ENCODE measurements at places on chromosomes 12 and 14.

GRCh38 chr14:90678420-90678819 is 137.8 kb downstream of the TTC7B start:
- DNase-seq: no peak

- no peak for DNase-seq
Measured at GRCh38 chr12:67966560-67966959, 22.7 kb upstream of the IFNG-AS1 start.

- no peak for DNase-seq
Measured at GRCh38 chr12:8816448-8817050, 5.9 kb upstream of the A2ML1 start.

- no peak for DNase-seq
Measured at GRCh38 chr14:61221906-61222305, 59.2 kb downstream of the TMEM30B start.

- DNase-seq: no peak
Measured at GRCh38 chr12:32669584-32669983, 9.5 kb upstream of the DNM1L start.

- DNase-seq: peak; percentile 40
Measured at GRCh38 chr14:22314183-22314820, 274.7 kb downstream of the DAD1 start.

- DNase-seq: no peak
Measured at GRCh38 chr12:4135919-4136605, 137.5 kb upstream of the CCND2 start.

DNA sequence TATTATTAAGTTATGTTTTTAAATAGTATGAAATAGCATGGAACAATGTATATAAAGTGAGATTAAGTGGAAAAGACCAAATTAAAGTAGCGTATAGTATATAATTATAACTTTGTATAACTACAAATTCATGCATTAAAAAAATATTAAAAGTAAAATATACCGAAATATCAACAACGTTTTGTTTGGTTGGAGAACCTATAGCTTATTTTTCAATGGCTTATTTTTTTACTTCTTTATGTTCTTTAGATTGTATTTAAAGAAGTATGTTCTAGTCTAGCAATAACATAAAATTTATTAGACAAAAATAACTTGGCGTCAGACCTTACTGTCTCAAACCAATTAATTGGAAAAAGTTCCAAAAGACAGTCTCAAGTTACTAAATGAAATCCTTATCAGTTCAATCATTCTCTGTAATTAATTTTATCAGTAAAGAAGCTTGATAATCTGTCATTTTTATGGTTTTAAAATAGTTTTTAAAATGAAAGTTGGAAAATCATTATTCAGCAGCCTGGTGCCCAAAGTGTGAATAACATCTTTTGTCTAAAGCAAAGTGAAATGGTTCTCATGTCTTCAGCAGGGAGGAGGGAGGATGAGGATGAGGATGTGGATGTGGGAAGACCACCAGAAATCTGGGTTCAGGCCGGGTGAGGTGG is 46.7 kb downstream of the IRAK3 start:
- DNase-seq: no peak

DNA sequence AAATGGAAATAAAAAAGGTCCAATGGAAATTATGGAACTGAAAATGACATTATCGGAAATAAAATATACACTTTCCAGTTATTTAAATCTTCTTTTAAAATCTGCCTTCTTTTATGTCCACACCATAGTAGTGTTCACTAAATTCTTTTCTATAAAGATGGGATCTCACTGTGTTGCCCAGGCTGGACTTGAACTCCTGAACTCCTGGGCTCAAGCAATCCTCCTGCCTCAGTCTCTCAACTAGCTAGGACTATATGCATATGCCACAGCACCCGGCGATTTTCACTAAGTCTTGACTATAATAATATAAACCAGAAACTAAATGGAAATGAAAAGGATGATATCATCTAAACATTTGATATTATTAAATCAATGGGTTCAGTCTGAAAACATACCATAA is 188.4 kb downstream of the MED13L start:
- DNase-seq: no peak

GRCh38 chr14:73463411-73463810 is 5.1 kb upstream of the NUMB start:
- no peak for DNase-seq

DNA sequence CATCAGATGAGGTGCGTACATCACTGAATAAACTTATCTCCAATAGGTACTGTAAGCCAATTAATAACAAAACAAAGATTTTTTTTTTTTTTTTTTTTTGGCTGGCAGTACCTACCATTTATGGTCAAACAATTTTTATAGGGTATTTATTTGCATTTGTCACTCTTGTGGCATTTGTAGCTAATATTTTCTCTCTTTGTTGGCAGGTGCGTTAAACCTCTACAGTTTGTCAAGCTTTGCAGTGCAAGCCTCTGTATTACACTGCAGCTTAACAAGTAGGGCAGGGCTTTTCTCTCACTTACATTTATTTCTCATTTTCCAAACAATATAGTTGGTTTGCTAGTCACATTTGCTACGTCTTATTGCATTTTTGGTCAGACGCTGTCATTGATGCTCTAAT is 12.3 kb downstream of the PRPF39 start:
- no peak for DNase-seq

- DNase-seq: no peak
Measured at GRCh38 chr14:59254911-59255545, 66.6 kb downstream of the DAAM1 start.

DNA sequence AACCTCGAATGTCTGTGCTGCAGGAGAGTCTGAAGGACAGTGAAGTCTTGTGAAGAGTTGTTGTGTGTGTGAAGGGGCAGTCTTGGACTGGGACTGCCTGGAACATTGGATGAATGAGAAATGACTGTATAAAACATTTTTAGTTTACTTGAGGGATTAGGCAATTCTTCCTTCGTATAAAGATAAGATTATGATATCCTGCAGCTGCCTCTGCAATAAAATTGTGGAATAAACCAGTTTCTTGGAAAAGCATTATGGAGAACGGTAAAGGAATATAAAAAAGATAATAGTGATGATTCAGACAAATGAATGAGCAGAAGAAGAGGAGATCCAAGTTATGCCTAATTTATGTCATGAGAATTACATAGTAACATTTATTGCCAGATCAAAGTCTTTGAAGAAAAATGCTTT is 30.9 kb upstream of the LUM start:
- DNase-seq: no peak

DNA sequence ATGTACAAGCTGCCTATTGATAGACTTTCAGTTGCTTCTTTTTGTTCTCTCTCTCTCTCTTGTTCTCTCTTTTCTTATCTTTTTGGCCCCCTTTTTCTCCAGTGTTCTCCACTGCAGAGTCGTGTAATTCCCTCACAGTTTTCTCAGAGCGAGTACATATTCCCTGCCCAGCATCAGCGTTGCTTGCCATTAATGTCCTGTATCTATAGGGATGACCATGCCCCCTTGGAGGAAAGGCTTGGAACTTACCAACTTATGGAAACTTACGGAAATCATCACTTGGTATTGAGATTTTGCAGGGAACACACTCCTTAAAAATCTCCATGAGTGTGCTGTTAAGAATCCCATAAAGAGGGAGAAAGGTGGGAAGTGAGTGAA is 14.3 kb upstream of the COL2A1 start:
- no peak for DNase-seq

DNA sequence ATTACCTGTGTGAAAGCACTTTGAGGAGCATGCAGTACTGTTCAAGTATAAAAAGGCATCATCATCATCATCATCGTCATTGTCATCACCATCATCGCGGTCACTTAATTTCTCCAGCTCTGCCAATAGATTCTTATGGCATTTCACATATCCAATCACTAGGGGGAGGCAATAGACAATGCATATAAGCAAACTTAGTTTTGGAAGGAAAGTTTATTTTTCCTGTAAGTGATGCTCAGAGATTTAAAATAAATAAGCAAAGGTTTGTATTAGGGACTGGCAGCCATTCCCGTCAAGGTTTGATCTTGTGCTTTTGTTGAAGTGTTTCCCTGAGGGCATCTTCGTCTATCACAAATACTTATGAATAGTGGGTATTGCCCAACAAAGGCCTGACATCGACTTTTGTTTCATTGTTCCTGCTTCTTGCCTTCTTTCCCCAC is 127.4 kb downstream of the KTN1 start:
- DNase-seq: no peak

- no peak for DNase-seq
Measured at GRCh38 chr12:108890208-108890607, 10.3 kb downstream of the DAO start.

GRCh38 chr14:73762375-73762822 is 48.2 kb upstream of the PNMA1 start:
- DNase-seq: no peak

DNA sequence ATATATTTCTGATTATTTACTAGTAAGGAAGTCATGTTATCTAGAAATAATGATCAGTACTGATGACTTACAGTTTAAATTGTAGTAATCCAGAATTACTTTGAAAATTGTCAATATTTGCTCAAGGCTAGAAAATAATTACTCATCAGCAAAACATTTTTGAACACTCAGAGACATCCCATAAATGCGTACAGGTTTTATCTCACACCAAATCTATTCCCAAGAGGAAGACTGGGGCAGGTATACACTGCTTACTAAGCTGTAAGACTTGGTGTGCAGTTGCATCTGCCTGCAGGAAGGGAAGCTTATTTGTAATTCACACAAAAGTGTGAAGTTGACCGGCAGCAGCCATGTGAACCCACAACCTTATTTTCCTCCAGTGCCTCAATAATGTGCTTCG is 146.4 kb downstream of the CCER1 start:
- no peak for DNase-seq

- DNase-seq: no peak
Measured at GRCh38 chr12:3311027-3311402, 180.0 kb upstream of the PRMT8 start.

DNA sequence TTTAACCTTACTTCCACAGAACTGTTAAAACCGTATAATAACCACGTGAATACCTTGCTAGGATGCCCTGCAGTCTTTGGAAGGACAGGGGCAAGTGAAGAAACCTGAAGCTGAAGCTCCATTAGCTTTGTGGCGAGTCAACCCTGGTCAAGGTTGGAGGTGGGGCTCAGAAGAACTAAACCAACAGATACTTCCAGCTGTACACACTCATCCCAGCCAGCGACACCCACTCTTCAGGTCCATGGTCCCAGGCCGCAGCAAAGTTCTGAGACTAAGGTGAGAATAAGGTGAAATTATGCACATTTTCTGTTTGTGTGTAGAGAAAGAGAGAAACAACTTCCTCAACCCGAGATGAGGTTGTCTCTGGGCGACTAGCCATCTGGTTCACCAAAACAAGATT is 77.6 kb downstream of the NTF3 start:
- no peak for DNase-seq

DNA sequence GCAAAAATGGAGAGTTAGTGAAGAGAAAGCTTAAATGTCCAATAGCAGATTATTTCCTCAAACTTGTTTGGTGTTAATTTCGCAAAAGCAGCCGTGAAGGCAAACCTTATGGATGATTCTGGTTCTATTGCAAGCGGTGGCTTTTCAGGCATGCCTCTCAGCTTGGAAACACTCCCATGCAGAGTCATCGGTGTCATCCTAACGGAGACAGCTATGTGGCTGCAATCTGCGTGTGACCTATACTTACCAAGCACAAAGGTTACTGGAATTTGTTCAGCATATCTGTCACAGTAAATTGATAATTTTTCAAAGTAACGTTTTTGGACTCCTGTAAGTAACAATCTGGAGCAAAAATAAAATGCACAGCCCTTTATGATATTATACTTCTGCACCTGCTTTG is 5.0 kb downstream of the BEST3 start:
- no peak for DNase-seq

DNA sequence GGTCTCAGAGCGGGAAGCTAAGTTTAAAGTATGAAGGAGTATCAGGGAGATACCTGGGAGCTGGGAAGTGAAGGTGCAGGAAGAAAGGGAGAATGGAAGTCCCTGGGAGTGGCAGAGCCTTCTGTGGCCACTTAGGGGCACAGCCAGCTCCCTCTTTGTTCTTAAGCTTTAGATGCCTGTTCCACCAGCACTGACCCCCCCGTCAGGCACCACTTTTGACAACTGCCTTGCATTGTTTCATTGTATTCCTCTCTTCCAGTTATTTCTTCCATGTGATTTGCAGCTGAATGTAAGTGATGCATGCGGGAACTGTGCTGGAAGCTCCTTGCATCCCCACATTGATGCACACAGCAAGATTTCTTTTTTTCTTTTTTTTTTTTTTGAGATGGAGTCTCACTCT is 2.6 kb downstream of the GALNT16 start:
- DNase-seq: no peak

DNA sequence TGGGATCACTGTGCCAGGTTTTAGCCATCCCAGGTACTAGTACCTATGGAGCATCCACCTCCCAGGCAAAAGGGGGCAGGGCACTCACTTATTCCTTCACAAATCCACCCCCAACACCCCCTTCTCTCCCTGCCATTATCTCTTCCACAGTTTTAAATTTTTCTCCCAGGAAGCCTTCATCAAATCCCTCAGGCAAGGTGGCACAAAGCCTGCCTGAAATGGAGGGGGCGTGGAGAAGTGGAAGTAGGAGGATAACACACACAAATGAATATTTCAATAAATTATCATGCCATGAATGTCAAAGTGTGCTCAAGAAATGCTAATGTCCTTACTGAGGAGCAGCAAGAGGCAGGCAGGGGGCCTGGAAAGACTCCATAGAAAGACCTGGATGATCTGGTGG is 4.7 kb upstream of the CHST11 start:
- no peak for DNase-seq

- DNase-seq: no peak
Measured at GRCh38 chr12:4943938-4944284, 34.2 kb downstream of the KCNA1 start.

DNA sequence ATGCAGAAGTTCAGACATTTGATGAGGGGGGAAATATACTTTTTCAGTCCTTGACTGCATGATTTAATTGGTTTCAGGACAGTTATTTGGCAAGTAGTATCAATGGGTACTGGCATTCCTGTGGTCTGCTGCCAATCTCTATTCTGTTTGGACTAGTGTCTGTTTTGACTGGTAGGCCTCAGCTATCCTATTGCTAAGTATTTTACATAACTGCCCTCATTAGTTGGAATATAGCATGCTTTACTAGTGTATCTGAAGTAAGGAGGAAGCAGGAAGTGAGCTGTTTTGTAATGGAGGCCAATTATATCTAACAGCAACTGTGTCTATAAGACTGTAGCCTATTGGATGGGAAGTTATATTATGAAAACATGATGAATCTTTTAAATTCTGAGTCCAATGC is 104.3 kb downstream of the FLRT2 start:
- no peak for DNase-seq

DNA sequence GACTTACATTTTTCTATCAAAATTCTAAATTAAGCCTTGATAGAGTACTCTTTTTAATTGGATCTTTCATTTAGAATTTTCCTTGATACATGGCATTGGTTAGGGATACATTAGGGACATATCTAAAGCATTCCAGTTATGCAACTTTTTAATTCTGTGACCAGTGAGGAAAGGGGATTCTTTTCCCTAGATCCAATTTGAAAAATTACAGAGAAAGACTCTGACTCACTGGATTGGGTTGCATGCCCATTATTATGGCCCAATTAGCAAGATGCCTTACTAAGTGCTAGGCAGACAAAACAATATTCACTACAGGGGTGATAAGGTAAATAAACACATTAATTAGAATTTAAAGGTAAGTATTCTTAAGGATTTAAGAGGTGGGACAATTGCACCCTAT is 5.2 kb upstream of the RAD52 start:
- DNase-seq: no peak

GRCh38 chr12:125435871-125436270 is 370.6 kb downstream of the AACS start:
- DNase-seq: no peak
